ENCODE measurements at places on chromosomes 2 and 18.

DNA sequence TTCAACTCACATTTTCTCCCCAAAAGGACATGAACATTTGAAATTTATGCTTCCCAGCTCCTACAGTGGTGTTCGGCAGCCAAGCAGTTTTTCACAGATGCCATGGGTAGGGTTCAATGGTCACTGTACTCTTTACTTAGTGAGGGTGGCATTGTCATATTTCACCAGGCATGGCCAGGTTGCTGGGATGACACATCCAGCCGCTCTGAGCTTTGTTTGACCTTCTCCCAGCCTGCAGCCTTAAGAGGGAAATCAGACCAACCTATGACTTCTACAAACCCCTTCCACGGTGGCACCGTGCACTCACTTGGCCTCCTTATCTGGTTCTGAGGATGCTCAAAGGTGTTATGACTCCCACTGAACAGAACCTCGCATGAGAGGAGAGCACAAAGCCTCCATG lies 108.4 kb upstream of the SH3BP4 start:
- no peak for DNase-seq

DNA sequence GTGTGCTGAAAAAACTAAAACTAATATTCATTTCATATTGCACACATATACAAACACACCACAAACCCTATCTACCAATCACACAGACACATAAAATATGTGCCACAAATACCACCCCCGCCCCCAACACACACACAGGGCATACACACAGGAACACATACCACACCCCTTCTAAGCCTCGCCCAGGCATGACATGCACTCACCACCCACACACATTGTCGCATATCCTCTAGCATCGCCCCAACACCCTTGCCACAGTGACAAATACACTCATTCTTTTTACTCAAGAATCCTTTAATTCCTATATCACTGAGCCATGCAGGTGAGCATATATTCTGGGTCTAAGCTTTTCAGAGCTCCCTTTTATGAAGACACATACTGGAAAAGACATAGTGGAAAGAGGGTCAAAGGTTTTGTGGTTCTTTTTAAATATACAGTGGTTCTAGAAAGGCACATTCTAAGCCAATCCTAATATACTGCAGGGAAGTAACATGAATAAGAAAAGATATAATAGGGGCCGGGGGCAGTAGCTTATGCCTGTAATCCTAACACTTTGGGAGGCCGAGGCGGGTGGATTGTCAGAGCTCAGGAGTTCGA lies 24.5 kb upstream of the LCLAT1 start:
- DNase-seq = no peak

- DNase-seq = no peak
These were observed 292.2 kb downstream of the NYAP2 start for GRCh38 chr2:225691711-225692110.

DNA sequence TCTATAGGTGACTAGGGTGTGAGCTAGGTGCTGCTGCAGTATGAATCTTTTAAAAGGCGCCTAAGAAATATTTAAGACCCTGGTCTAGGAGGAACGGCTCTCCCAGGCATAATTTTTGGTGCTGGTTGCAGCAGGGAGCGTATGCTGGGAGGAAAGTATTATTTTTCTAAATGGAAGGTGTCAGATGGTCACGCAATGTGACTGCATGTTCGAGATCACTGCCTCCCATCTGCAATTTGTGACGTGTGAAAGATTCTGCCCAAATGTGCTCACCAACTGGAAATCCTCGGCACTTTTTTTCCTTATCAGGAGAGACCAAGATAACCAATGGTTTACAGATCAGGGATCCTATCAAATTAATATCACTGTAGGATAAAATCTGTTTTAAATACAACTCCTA lies 95.6 kb upstream of the KLHL14 start:
- DNase-seq = no peak

DNA sequence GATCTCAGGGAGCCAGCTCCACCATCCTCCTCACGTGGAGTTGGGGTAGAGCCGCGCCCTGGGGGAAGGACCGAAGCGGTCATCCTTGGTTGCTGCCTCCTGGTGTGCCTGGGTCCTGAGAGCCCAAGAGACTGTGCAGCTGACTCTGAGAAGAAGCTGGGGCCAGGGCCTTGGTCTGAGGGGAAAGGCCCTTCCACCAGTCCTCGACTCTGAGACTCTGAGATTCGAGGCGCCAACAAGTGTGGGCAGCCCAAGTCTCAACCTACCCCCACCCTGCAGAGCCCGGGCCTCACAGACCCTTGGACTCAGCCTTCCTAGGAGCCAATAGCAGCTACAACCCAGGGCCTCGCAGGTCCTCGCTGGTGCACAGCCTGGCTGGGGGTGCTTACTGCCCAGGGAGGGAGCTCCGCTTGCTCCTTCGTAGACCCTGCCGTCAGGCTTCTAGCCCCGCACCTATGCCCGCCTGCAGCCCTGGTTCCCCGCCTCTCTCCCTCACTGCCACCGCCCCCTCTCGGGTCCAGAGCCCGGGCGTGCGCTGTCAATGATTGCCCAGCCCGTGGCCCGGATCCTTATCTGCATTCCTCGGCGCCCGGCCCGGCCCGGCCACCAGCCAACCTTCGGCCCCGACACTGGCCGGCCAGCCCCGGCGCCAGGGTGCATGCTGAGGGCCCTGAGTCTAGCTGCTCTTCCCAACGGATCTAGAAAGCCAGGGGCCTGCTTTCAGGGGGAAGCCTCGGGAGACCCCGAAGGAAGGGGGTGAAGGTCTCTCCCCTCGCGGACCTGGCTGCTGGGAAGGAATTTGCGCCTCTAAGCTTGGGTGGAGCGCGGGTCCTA lies 2.0 kb downstream of the IHH start:
- no peak for DNase-seq

- DNase-seq = no peak
These were observed 235.2 kb downstream of the GCA start for GRCh38 chr2:162579169-162579568.

GRCh38 chr2:229410264-229410663 lies 139.2 kb upstream of the PID1 start:
- no peak for DNase-seq

- no peak for DNase-seq
These were observed 39.7 kb downstream of the ANXA4 start for GRCh38 chr2:69781321-69782248.

DNA sequence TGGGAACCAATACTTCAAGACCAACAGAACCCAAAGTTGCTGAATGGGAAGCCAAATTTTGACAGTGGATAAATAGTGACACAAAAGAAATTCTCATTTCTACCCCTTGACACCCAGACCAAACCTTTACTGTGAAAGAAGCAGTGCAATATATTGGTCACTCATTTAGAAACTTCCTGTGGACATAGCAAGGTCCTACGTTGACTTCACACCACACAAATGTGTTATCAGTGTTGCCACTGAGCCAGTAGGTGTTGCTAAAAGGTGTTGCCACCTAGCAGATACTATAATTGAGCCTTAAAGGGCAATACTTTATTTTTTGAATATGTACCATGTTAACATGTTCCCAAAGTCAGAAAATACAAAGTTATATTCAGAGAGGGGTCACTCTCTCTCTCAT lies 1008.9 kb upstream of the CDH2 start:
- DNase-seq = no peak

- no peak for DNase-seq
These were observed 9.8 kb downstream of the REL start for GRCh38 chr2:60891180-60891579.
